NCI-H2171 (cell line): ENCODE measurements at places on chromosomes 5 and 9.

- DNase-seq, result peak; percentile 89
Measured at GRCh38 chr5:66406761-66407336, 189.3 kb upstream of the MAST4 start.

DNA sequence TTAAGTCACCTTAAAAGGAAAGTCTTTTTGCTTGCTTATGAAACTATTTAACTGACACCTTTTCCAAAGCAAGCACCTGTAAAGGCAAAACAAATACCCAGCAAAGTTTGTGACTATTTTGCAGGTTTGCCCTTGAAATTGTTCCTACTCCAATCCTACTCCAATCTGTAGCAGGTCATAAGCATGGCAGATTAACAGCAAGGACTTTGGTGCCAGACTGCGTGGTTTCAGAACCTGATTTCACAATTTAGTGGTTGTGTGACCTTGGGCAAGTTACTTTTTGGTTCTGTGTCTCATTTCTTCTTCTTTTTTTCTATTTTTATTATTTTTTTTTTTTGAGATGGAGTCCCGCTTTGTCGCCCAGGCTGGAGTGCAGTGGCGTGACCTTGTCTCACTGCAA is 282.1 kb downstream of the RFX3 start:
- DNase-seq, result no peak

- DNase-seq, result no peak
Measured at GRCh38 chr5:1726469-1726865, 73.2 kb downstream of the MRPL36 start.

DNA sequence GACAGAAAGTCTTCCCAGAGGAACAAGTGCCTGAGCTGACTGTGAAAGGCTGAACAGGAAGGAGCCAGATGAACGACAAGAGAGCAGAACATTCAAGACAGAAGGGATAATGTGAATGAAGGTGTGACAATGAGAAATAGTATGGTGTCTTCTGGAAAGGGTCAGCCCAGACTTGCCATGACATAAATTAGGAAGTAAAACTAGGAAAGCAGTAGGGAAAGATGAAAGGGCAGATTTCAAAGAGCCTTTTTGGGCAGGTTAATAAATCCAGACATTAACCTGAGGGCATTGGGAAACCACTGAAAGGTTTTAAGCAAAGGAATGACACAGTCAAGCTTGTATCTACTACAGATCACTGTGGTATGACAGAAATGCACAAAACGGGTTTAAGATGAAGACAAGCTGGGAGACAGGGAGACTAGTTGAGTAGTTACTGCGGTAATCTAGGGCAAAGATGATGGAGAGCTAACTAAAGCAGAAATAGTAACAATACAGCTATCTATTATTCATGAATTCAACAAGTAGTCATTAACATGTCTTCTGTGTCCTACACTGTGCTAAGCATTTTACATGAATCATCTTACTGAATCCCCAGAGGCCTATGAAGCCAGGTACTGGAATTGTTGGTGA is 580.9 kb upstream of the WWC1 start:
- DNase-seq, result no peak

- no peak for DNase-seq
Measured at GRCh38 chr9:37017546-37017945, 16.5 kb downstream of the PAX5 start.

DNA sequence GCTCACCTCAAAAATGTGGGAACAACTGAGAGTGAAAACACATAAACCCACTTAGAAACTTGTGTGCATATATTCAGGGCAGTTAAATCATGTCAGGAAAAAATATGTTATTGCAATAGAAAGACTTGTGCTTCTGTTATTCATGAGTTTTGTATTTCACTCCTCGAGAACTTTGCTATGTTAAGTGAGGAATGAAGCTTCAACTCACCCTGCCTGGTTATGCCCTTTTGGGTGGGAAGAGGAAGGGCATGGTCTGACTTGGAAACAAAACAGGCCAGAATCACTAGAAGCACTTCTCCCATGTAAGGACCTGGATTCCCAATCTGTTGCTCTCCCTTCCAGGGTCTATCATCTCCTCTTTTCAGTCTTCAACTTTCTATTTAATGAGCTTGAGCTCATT is 14.5 kb downstream of the SLC27A6 start:
- DNase-seq, result no peak

DNA sequence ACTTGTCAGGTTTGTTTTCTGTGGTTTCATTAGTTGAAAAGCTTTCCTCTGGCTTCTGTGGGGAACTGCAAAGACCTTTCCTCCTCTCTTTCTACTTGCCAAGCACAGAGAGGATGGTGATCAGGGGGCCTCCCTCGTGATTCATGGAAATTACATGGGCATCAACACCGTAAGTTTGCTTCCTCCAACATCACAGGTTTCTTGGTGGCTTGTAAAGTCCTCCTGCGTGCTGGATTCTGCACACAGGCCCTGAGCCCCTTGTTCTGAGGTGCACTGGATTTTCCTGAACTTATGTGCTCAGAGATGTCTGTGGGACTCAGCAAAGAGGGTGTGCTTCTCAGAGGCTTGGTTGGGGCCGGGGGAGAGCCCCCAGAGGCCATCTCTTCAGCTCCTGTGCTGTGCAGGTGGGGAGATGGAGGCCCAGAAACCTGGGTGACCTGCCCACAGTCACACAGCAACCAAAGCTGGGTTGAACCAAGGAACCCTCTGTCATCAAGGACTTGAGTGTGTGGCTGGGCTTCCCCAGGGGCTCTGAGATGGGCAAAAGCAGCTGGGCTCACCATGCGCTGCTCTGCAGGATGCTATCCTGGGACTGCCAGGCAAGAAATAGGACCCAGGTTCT is 36.5 kb downstream of the RGS3 start:
- no peak for DNase-seq

DNA sequence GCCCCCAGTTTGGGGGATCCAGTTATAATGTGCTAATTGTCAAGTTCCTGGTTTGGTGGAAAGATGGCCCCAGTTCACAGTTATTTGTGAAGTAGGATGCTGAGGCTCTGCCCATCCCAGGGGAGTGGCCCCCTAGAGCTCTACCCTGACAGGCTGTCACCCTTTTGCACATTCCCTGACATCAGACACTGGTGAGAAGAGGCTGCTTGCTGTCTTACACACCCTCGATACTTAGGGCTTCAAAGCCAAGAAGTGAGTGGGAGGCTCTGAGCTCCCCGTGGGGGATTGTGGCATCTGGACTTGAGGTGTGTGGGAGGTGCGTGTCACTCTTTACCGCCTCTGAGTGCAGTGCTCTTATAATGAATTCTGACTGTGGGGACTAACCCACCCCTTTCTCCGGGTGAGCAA is 168.5 kb downstream of the DOCK2 start:
- no peak for DNase-seq

GRCh38 chr5:23446424-23446823 is 61.0 kb upstream of the PRDM9 start:
- no peak for DNase-seq

DNA sequence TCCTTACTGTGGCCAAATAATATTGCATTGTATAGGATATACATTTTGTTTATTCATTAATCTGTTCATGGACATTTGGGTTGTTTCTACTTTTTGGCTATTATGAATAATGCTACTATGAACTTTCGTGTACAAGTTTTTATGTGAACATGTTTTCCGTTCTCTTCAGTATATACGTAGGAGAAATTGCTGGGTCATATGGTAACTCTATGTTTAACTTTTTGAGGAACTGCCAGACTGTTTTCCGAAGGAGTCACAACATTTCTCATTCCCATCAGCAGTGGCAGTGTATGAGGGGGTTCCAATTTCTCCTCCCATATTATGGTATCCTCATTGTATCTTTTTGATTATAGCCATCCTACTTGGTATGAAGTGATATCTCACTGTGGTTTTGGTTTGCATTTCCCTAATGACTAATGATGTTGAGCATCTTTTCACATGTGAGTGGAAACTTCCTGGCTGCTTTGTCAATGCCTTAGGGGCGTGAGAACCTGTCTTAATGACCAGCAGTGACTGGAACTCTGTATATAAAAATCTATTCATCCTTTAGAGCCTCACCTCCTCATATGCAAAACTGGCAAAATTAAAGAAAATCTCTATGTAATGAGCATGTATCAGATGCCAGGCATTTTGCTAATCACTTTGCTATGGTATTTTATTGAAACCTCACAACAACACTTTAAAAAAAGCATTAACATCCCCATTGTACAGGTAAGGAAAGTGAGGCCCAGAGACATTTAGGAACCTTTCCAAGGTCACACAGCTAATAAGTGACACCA is 47.8 kb upstream of the TGFBR1 start:
- DNase-seq, result no peak

DNA sequence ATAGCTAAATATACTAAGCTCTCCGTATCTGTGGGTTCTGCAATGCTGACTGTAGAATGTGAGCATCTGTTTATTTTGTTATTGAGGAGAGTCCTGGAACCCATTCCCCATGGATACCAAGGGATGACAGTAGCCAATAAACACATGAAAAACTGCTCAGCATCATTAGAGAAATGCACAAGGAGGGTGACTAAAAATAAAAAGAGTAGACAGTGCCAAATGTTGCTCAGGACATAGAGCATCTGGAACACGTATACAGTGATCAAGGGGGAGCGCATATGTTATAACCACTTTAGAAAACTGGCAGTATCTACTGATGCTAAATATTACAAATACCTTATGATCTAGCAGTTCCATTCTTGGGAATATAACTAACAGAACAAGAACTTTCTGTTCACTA is 31.0 kb downstream of the MARCHF6 start:
- DNase-seq, result no peak

DNA sequence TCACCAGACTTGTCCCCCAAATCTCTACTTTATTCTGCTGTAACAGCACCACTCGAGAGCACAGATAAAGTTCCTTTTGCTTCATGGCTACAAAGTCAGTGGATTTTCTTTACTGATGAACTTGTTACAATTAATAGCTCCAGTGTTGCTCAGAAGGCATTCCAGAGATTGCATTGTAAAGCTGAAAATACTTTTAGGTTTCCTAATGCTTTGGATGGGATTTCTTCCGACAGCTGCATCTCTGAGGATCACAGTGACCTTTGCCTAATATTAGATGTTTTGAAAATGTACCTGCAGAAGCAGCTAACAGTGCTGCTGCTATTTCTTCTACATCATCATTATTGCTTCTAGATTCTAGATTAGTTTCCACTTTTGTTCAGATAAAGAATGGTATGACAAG is 58.8 kb upstream of the TMEM171 start:
- no peak for DNase-seq

GRCh38 chr5:138508958-138509357 is 34.1 kb downstream of the ETF1 start:
- DNase-seq, result no peak

- DNase-seq, result no peak
Measured at GRCh38 chr5:99747342-99747741, 787.8 kb upstream of the FAM174A start.

GRCh38 chr5:86070719-86071118 is 547.0 kb upstream of the COX7C start:
- DNase-seq, result no peak

GRCh38 chr5:157914151-157914788 is 55.3 kb upstream of the CLINT1 start:
- no peak for DNase-seq

- DNase-seq, result no peak
Measured at GRCh38 chr9:32426278-32426939, 42.0 kb downstream of the ACO1 start.
